Stimulated activated CD4-positive, alpha-beta T cell treated with anti-CD3 and anti-CD28 coated beads, Interleukin-12 subunit alpha, Interleukin-12 subunit beta, amount 100 ng/mL, for 48 hours (primary cell): ENCODE measurements at places on chromosomes 12 and 14.

DNA sequence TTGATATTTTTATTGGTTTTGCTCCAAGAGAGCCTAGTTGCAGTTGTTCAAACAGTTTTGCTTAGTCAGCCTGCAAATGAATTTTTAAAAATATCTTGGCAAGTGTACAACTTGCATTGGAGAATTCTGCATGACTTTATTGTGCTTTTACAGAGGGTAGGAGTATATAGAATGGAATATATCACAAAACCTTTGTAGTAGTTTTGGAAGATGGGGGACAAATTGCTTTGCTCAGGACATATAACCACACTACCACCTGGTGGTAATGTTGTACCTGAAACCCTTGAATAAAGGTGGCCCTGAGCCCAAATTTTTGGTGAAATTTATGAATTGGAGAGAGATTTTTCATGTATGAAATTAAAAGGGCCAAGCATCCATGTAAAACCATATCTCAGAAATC lies 645.2 kb downstream of the MED13L start:
- DNase-seq = no peak

DNA sequence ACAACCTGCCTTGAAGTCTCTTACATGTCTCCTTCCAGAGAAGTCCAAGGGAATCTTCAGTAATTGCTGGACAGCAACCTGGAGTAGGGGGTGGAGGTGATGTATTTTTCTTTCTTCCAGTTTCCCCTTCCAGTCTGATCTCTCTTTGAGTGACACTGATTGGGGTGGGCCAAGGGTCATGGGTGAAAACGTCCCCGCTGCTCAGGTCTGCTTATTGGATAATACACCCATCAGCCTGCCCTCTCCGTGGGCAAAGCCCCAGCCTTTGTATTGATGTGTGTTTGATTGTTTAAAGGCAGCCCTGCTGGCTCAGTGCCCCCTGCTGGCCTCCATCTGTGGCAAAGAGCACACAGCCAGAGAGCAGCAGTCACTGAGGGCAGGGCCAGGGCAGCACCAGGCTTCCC lies 35.7 kb upstream of the ATP2A2 start:
- peak; percentile 3 for DNase-seq

GRCh38 chr14:96663491-96664067 lies 133.6 kb upstream of the VRK1 start:
- no peak for DNase-seq

DNA sequence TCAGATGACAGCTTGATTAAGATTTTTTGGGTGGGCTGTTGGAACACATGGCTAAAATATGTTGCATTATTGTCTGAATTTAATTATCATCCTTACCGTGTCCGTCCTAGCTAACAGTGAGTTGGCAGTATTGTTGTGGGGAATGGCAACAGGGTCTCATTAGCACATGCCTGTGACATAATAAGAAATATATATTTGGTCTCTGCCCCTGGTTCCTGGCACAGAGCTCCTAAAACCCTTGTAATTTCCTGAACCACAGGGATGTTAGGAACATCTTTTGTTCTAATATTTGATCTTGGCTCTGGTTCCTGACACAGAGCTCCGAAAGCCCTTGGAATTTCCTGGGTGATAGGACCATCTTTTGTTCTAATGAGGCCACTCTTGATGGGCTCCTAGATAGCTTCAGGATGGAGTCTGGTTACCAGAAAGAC lies 76.0 kb downstream of the SYNE2 start:
- no peak for DNase-seq
